Cardiac muscle cell (in vitro differentiated cells and primary cell): ENCODE measurements at places on chromosomes 2 and 18. TPM values are rescaled to one million over a fixed set of nuclear protein-coding genes. Genes with fewer than 3 reads are reported as not detected.
A peak's percentile ranks its signal among the peaks of the same experiment; 100 is the strongest.

DNA sequence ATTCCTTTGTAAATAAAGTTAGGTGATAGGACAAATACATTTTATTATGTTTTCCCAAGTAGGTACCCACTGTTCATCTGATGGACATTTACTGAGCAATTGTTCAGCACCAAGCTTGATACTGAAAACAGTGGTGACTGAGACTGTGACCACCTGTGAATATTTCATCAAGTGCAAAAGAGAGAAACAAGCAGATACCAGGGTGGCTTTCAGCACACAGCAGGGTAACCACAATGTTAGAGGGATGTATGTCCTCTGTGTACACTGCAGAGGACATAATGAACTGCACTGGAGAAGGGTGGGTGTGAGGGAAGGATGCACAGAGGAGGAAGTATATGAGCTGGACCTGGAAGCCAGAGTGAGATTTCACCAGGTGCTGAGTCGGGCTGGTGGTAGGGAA, 411.8 kb downstream of the RAD51AP2 start:
- H3K4me3 ChIP-seq, result no peak overlapping the region
- H3K27ac ChIP-seq, result no peak overlapping the region
- no peaks in the 10 kb centered on the region for H3K27me3 ChIP-seq

GRCh38 chr2:97741251-97741650, 27.9 kb downstream of the ZAP70 start:
- H3K4me1 ChIP-seq, result no peaks in the 10 kb centered on the region
- H3K27me3 ChIP-seq, result no peaks in the 10 kb centered on the region
- no peak for DNase-seq
- no peak overlapping the region for H3K4me3 ChIP-seq
- H3K27ac ChIP-seq, result peak overlapping the region; percentile 5

TMEM37 gene
- polyA plus RNA-seq, result 2.1 and 7.6 TPM in 2 replicates

EML6 gene
- polyA plus RNA-seq, result 0.36 and 1.3 TPM in 2 replicates

INHBB gene
- not detected in 2 replicates for polyA plus RNA-seq

DNA sequence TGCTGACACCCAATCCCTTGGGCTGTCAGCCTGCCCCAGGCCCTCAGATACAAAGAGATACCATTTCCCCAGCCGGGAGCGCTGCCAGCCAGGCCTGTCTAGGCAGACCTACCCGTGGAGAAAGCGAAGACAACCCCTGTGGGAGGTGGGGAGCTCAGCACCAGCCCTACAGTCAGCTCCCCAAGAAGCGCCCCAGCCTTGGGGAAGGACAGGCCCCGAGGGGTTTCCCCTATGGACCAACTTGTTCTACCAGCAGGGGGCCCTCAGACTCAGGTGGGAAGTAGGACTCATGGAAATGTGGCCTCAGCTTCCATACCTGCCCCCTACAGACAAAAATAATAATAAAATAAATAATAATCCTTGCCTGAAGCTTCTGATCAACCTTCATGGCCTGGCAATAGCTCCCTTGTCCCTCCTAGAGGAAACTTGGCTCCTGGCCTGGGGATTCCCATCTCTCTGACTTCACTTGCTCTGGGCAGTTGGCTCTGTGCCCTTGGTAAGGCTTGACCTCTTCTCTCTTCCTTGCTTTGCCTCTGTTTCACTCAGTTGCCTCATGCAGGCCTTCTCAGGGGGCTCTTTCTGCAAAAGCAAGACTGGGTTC, 7.0 kb downstream of the SLC35F6 start:
- peak; percentile 94 for DNase-seq
- no peaks in the 10 kb centered on the region for H3K27me3 ChIP-seq
- H3K36me3 ChIP-seq, result peaks cover 2% of the 10 kb centered on the region
- H3K4me3 ChIP-seq, result no peak overlapping the region

DNA sequence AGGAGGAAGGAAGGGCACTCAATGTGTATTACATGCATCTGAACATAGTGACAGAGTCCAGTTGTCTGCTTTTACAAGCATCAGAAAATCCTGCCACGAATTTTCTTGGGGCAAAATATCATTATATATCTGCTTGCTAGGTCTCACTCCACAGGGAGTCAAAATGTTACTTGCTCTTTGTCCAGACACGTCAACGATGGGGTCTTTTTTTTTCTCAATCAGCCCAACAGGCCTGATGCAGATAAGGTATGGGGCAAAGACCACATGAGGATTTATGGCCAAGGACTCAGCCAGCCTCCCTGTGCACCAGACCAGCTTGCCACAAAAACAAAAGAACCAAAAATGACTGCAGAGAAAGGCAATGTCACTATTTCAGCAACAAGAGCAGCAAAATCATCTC, 323.4 kb upstream of the PKDCC start:
- H3K27me3 ChIP-seq, result no peaks in the 10 kb centered on the region
- no peak overlapping the region for H3K27ac ChIP-seq
- no peak for DNase-seq
- H3K4me3 ChIP-seq, result no peak overlapping the region
- H3K4me1 ChIP-seq, result peaks cover 10% of the 10 kb centered on the region

MSTN gene
- 0.21 TPM in 1 of 2 replicates, not detected in the other for polyA plus RNA-seq
